Mesenchymal stem cell (in vitro differentiated cells and primary cell): ENCODE measurements at places on chromosomes 13 and 19.

DNA sequence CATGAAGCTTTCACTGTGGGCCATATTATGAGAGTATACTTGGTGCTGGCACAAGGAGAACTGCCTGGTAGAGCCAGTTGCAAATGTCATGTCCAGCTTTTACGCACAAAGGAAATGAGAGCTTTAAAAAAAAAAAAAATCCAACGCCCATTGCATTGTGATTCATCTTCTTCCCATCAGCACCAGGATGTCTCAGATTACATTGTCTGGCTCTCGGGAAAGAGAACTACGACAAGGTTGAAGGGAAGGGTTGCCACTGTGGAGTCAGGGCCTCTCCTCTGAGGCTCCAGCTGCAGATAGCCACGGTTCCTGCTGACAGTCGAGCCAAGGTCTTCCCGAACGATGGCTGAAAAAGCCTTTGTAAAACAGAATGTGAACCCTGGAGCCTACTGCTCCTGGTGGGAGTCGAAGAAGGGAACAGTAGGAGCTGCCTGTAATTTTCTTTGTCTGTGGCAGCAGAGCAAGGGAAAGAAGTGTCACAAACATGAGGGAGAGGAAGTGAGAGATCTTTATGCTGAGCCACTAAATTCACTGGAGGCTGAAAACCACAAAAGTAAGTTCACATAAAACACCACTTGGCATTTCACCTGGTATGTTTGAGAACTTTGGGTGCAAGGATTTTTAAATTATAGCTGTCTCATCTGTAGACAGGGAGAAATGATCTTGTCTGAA lies 704.7 kb downstream of the DIAPH3 start:
- no peaks in the 10 kb centered on the region for H3K36me3 ChIP-seq
- DNase-seq, result peak; percentile 18

DNA sequence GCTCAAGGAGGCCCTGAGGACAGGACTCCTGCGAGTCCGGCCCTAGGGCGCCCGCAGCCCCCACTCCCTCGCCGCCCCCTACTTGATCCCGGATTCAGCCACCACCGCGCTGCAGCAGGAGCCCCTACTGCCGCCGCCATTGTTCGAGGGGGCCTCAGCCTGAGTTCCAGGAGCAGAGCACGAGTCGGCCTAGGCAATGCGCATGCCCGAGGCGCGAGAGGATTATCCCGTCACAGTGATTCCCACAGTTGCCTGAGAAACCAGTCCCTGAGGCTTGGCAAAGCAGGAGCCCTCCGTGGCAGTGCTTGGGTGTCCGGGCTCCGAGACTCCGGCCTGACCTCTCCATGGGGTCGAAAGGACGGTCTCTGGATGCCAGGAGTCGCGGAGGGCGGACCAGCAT lies 68.4 kb upstream of the ZNF420 start:
- H3K36me3 ChIP-seq, result no peaks in the 10 kb centered on the region
- no peak overlapping the region for H3K4me3 ChIP-seq
- no peaks in the 10 kb centered on the region for H3K27me3 ChIP-seq
- H3K27ac ChIP-seq, result no peak overlapping the region
- DNase-seq, result no peak

GRCh38 chr13:48892053-48892687 lies 83.5 kb upstream of the FNDC3A start:
- no peaks in the 10 kb centered on the region for H3K36me3 ChIP-seq
- peak overlapping the region; percentile 50 for H3K27ac ChIP-seq
- H3K4me3 ChIP-seq, result peak overlapping the region; percentile 25
- peak; percentile 86 for DNase-seq
- H3K27me3 ChIP-seq, result no peaks in the 10 kb centered on the region
- no peaks in the 10 kb centered on the region for H3K4me1 ChIP-seq

DNA sequence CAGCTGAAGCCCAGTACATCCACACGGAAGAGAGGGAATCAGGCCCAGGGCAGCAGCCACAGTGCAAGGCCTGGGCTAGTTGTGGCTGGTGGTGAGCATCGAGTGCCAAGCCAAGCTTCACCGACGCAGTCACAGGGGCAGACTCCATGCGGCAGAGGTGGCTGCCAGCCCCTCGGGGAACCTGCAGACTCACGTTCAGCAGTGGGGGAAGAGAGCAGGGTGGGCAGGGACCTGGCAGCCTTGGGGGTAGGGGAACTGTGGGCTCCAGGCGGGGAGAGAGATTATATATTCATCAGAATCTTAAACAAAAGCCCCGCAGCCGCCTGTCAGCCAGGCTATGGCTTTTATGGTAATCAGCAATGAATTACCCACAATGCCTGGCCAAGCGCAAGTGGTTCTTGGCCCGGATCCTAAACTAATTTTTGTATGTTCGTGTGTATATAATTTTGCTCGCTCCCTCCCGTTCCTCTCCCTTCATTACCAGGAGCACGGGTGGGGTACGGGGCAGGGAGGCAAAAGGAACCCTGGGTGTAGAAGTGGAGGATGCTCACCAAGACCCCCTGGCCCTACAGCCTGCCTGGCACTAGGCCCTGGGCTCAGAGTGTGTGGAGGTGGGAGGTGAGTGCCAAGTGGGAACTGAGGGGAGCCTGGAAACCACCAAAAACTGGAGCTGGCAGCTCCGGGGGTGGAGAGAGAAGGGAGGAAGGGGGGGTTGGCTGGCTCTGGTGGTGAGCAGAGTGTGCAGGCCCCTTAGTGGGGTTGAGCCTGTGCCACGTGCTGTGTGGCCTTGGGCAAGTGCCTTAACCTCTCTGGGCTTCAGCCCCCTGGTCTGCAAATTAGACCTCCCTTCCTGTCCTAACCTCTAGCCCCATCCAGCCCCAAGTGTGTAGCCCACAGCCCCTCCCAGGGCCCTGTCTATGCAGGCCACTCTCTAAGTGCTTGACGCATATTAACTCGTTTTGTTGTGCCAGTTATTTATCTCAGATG lies 31.9 kb downstream of the PTPRS start:
- H3K27ac ChIP-seq, result no peak overlapping the region
- peak overlapping the region; percentile 55 for H3K4me3 ChIP-seq
- H3K4me1 ChIP-seq, result no peaks in the 10 kb centered on the region
- no peaks in the 10 kb centered on the region for H3K36me3 ChIP-seq
- no peak for DNase-seq

- H3K4me1 ChIP-seq, result no peaks in the 10 kb centered on the region
- no peak overlapping the region for H3K27ac ChIP-seq
- DNase-seq, result no peak
- H3K4me3 ChIP-seq, result no peak overlapping the region
Observed at GRCh38 chr19:35059799-35060091, 18.2 kb downstream of the HPN start.

DNA sequence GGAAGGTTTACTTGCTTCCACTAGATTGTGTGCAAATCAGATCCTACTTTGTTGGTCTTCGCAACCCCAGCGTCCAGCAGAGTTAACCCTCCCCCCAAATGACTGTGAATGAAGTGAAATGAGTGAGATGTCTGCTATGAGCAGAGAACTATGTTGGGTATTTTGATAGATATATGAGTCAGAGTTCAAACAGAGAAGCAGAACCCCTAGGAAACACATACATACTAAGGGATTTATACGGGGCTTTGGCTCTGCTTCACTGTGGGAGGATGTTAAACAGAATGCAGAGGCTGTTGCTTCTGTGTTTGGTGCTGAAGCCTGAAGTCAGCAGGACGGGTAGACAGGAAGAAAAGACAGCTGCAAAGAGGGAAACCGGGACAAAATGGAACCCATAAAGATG lies 197.0 kb downstream of the MZT1 start:
- DNase-seq, result no peak
- H3K4me3 ChIP-seq, result no peak overlapping the region
- no peaks in the 10 kb centered on the region for H3K36me3 ChIP-seq
- H3K4me1 ChIP-seq, result peaks cover 7% of the 10 kb centered on the region
- H3K27ac ChIP-seq, result peak overlapping the region; percentile 20

- H3K4me3 ChIP-seq, result no peak overlapping the region
- no peak overlapping the region for H3K27ac ChIP-seq
- peaks cover 18% of the 10 kb centered on the region for H3K36me3 ChIP-seq
Observed at GRCh38 chr19:10749435-10750384, 31.8 kb downstream of the DNM2 start.

DNA sequence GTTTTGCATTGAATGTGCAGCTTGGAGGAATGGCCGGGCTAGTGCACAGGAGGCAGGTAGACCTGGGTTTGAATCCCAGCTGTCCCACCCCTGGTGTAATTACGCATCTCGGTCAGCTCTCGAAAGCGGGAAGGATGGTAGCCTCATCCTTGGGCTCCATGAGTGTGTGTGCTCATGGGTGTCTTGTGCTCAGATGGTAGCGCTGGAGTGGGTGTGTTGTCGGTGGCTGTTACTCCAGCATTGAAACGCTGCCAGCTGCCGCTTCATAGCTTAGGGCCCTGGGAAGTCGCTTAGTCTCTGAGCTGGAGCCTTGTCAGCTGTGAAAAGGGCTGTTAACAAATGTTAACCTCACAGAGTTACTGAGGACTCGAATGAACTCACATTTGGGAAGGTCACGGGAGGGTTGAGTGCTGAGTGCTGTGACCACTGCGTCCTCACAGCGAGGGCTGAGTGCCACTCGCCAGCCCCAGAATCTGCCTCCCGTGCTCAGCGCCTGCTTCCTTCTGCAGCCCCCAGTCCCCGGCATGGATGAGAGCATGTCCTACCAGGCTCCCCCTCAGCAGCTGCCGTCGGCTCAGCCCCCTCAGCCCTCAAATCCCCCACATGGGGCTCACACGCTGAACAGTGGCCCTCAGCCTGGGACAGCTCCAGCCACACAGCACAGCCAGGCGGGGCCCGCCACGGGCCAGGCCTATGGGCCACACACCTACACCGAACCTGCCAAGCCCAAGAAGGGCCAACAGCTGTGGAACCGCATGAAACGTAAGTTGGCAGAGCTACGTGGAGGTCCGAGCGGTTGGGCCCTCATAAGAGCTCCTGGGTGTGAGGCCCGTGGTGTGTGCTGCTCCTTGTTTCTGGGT lies 5.2 kb downstream of the LENG8 start:
- H3K4me3 ChIP-seq, result no peak overlapping the region
- no peak overlapping the region for H3K27ac ChIP-seq
- no peaks in the 10 kb centered on the region for H3K27me3 ChIP-seq
- H3K4me1 ChIP-seq, result peaks cover 28% of the 10 kb centered on the region
- DNase-seq, result no peak

DNA sequence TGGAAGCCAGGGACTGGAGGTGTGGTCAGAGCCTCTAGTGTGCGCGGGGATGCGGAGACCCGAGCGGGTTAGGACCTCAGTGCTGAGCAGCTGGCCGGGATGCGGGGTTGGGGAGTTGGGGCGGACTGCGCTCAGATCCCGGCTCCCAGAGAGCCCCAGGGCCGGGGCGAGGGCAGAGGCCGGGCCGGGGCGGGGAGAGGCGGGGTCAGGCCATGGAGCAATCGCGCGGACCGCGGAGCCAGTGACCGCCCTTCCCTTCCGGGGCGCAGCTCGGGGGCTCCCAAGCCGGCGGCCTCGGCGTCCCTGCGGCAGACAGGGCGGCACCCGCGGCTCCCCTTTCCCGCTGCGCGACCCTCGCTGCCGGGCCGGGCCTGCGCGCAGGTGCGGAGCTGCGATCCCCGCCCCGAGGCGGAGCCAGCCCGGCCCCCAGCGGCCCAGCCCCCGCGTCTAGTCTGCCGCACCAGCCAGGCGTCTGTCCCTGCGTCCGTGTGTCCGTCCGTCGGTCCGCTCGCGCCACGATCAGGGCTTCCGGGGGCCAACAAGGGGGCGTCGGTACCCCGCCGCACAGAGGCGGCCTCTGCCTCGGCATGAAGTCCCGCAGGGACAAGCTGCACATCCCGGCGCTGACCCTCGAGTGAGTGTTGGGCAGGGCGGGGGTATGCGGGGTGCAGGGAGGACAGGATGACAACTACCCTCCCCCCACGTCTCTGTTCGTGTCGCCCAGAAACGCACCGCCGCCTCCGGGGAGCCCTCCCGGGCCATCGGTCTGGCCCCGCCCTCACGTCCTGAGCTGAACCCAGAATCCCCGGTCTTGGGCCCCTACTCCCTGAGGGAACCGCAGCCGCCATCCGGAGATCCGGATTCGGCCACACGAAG lies 12.4 kb downstream of the MAST3 start:
- no peak overlapping the region for H3K27ac ChIP-seq
- H3K27me3 ChIP-seq, result no peaks in the 10 kb centered on the region
- H3K4me1 ChIP-seq, result peaks cover 18% of the 10 kb centered on the region
- peak; percentile 45 for DNase-seq
- H3K36me3 ChIP-seq, result peaks cover 10% of the 10 kb centered on the region

DNA sequence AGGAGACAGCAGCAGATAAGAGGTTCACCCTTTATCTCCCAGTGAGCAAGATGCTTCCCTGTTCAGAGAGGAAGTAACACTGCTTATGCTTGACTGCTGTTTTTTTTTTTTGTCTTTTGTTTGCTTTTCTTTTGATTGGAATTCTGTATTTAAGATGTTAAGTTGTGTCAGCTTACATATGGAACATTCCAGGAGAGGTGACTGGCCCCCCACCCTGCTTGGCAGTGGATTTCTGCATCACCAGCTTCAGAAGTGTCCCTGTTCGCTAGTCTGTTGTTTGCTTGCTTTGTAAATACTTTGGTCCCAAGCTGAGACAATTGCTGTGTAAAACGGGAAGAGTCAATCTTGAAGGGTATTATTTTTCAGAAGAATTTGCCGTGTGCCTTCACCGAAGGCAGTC lies 43.0 kb downstream of the IFT88 start:
- no peak overlapping the region for H3K4me3 ChIP-seq
- no peaks in the 10 kb centered on the region for H3K4me1 ChIP-seq
- H3K36me3 ChIP-seq, result peaks cover 28% of the 10 kb centered on the region
- H3K27me3 ChIP-seq, result no peaks in the 10 kb centered on the region
- H3K27ac ChIP-seq, result no peak overlapping the region

GRCh38 chr19:9671655-9672054 lies 3.2 kb downstream of the ZNF562 start:
- H3K27me3 ChIP-seq, result no peaks in the 10 kb centered on the region
- peak overlapping the region; percentile 50 for H3K4me3 ChIP-seq
- no peaks in the 10 kb centered on the region for H3K4me1 ChIP-seq
- H3K27ac ChIP-seq, result no peak overlapping the region
- H3K36me3 ChIP-seq, result peaks cover 9% of the 10 kb centered on the region

DNA sequence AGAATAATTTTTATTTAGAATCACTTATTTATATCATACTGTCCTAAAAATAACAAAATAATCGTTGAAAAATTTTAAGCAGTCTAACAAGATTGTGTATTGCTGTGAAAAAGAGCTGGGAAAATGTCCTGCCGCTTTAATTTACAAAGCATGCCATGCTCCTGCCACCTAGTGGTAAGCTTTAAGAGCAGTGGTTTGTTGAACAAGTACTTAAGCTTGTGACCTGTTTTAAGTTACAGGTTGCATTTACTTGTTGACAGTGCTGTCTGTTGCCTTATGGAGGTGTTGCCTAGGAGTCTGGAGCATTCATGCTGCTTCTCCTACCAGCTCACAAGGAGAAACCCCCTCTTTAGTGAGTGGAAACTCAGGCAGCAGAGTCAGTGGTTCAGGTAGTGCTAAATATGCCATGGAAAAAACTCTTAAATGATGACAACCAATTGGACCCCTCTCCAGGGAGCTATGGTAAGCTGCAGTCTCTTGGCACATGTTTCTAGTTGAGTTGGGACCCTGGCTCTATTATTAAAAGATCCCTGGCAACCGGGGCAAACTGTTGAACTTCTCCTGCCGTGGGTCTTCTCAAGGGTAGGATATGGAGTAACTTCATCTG lies 68.4 kb downstream of the SPATA13 start:
- peak; percentile 72 for DNase-seq
- no peak overlapping the region for H3K27ac ChIP-seq
- H3K4me1 ChIP-seq, result peaks cover 5% of the 10 kb centered on the region
- peaks cover 10% of the 10 kb centered on the region for H3K36me3 ChIP-seq
